ENCODE measurements at places on chromosomes 1 and 21. TPM values are rescaled to one million over a fixed set of nuclear protein-coding genes. Genes with fewer than 3 reads are reported as not detected.

C4BPA gene
- polyA plus RNA-seq, result 0.24 TPM

REN gene
- 197 TPM for polyA plus RNA-seq

MRPS15 gene
- polyA plus RNA-seq, result 69.8 TPM

CHIT1 gene
- polyA plus RNA-seq, result 0.15 TPM

GJA9 gene
- 0.20 TPM for polyA plus RNA-seq

WDR64 gene
- 0.44 TPM for polyA plus RNA-seq

GRCh38 chr1:102588536-102588935 is 519.8 kb downstream of the COL11A1 start:
- DNase-seq, result no peak

GRCh38 chr1:183024317-183025009 is 1.2 kb downstream of the LAMC1 start:
- DNase-seq, result no peak

DNA sequence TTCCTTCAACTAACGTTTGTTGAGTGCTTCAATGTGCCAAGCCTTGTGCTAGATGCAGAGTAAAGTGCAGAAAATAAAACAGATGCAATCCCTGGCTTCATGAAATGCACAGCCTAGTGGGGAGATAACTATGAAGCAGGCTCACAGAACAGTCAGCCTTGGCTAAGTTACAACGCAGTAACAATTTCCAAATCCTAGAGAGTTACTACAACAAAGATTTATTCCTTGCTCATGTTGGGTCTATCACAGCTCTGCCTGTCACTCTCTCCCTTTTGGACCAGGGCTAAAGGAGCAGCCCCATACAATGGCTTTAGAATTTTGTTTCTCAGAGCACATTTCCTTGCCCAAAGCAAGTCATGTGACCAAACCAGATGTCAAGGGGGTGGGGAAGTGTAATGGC is 359.8 kb downstream of the ZNF326 start:
- DNase-seq, result no peak

DNA sequence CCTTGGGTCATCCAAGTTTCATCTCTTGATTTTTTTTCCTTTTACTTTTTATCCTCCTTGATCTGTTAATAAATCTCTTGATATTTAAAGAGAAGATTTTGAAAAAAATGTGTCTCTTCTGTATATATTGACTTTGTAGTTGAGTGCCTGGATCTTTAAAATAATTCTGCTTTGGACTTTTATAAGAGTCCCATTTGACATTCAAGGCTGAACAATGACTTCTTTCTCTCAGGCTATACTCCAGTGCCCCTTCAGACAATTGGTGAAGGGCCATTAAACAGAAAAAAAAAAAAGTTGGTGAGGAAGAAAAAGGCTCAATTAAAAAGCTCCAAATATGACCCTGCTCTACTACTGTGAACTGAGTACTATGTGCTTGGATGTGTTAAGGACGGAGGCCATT is 40.9 kb upstream of the CITED4 start:
- DNase-seq, result no peak

DNA sequence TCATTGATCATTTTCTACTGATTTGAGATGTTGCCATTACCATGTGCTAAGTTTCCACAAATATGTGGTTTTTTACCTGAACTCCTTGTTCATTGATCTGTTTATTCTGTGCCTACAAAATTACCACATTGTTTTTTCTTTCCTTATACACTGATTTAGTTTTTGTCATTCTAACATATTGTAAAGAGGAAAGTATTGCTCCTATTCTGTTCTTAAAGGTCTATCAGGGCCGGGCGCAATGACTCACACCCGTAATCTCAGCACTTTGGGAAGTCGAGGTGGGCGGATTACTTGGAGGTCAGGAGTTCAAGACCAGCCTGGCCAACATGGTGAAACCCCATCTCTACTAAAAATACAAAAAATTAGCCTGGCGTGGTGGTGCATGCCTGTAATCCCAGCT is 75.1 kb downstream of the CAMTA1 start:
- DNase-seq, result no peak

- no peak for DNase-seq
These were observed 215.5 kb downstream of the KCNJ6 start for GRCh38 chr21:37700641-37701202.

DNA sequence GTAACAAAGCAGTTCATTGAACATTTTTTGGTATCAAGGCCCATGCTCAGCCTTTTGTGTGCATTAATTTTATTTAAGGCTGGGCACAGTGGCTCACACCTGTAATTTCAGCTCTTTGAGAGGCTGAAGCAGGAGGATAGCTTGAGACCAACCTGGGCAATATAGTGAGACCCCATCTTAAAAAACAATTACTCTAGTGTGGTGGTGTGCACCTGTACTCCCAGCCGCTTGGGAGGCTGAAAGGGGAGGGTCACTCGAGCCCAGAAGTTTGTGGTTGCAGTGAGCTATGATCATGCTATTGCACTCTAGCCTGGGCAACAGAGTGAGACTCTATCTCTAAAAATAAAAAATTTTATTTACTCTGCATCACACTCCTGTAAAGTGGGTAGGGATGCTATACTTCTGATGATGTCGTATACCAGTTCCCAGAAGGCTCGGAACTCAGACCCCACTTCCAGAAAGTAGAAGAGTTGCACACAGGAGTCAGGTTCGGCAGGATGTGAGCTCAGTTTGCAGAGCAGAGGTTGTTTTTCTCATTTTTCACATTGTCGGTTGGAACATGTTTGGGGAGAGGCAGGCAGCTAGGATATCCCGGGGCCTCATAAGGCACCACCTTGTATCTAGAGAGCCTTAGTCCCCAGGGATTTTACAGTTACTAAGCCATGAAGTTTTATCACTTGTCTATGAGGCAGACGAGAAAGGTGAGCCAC is 144.6 kb downstream of the GALNT2 start:
- DNase-seq, result no peak

DNA sequence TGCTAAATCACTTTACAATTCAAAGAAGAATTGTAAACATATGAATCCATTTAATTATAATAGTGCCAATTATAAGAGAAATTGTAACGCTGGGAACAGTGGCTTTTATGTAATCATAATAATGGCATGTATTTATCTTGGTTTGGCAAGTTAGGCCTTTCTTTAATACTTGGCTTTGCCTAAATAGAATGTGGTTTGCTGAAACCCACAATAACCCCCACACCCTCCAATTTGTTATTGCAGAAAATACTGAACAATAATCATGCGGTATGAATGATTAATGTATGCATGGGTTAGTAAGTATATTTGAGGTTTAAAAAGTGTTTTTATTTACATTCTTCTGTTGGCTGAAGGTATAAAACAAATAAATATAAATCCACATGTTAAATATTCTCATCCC is 138.2 kb downstream of the NFIA start:
- DNase-seq, result no peak

GRCh38 chr1:169487133-169487532 is 1.4 kb upstream of the SLC19A2 start:
- no peak for DNase-seq

GRCh38 chr1:93238425-93238824 is 57.9 kb downstream of the CCDC18 start:
- no peak for DNase-seq

GRCh38 chr1:14782741-14783591 is 184.5 kb downstream of the KAZN start:
- no peak for DNase-seq

GRCh38 chr1:229999004-229999670 is 67.9 kb upstream of the GALNT2 start:
- DNase-seq, result no peak

DNA sequence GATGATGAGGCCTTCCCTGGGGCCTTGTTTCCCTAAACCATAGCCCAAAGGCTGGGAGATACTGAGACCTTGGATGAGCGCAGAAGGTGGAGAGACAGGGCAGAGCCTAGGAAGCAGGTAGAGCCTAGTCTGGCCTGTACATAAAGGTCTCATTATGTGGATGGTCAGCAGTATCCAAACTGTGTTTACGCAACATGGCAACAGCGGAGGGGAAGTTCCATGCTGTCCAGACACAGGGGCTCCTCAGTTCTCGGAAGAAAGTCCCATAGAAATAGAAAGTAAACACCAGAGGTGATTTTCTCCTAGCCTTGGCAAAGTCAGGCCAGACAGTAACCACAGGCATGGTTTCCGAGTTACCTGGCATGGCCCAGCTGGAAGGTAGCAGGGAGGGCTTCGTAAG is 42.1 kb upstream of the MPZL1 start:
- no peak for DNase-seq

DNA sequence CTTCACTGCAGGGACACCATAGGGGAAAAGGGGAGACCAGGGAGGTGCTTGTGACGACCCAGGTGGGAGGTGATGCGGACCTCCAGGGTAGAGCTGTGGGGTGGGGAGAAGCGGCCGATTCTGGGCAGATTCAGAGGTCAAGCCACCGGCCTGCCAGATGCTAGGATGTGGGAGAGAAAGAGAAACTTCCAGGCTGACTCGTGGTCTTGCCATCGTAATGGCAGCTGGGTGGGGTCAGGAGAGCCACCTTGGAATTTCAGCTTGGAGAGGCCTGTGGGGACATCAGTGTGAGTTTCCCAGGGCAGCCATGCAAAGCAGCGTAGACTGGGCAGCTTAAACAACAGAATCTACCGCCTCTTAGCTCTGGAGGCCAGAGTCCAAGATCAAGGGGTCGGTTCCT is 258.0 kb upstream of the VAMP3 start:
- no peak for DNase-seq

DNA sequence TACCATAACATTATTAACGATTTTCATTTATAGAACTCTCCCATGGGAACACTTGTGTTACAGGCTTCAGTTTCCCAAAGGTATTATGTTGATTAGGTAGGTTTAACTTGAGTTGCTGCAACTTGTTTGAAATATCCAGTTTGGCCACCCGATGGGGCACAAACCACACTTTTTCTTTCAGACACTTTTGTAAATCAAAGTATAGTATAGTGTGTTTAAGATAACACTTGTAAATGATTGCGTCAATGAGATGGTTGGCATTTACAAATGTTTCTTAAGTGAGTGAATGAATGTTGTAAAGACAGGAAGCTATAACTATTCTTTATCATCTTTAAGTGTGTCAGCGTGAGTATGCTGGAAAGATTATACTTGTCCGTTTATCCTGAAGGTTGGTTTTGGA is 4.3 kb downstream of the XPR1 start:
- DNase-seq, result no peak

- no peak for DNase-seq
These were observed 48.1 kb upstream of the FNBP1L start for GRCh38 chr1:93399781-93400180.

DNA sequence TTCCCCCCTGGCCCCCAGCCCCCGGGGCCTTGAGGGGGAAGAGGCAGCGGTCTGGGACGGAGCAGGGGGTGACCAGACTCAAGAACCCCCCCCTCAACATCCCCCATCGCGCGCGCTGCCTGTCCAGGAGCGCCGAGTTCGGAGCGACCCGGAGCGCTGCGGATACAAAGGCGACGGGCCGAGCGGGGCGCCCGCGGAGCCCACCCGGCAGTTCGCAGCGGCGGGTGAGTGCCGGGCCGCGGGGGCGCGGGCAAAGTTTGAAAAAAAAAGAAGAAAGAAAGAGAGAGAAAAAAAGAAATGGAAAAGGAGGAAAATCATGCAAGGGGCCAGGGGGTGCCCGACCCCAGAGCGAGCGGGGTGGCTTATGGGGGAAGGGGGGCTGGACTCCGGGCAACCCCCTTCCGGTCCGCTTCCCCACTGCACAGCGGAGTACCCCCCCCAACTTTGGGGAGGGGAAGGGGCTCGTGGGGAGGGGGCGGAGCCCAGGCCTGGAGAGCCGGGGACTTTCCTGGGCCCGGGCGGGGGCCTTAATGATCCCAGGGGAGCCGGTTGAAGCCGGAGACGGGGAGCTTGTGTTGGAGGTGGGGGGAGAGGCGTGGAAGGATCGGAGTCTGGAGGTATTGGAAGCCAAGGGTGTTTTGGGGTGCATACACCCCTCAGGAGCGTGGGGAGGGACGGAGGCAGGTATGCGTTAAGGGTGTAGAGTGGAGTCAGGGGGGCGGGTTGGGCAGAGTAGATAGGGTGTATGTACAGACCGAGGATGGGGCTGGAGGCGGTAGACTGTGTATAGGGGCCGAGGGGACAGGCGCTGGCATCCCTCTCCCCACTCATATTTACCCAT is 502 bp downstream of the VANGL2 start:
- peak; percentile 53 for DNase-seq

DNA sequence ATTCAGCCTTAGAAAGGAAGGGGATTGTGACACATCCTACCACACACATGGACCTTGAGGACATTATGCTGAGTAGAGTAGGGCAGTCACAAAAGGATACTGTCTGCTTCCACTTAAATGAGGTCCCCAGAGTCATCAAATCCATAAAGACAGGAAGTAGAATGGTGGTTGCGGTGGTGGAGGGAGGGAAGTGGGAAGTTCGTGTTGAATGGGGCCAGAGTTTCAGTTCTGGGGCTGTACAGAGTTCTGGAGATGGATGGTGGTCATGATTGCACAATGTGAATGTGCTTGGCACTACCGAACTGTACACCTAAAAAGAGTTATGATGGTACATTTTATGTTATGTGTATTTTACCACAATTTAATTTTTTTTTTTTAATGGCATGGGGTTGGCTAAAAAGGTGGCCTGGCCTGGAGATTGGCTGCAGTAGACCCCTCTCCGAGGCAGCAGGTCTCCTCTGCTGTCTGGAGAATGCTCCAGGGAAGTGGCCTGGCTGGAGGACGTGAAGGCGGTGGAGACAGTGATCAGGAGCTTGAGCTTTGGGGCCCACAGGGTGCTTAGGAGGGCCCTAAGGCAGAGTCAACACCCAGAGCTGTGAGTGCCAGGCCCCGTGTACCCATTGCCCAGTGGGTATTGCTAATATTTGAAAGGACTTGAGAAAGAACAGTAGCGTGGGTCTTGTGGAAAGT is 30.4 kb downstream of the IFNGR2 start:
- no peak for DNase-seq

GRCh38 chr21:43916076-43916475 is 51.1 kb downstream of the AGPAT3 start:
- no peak for DNase-seq

DNA sequence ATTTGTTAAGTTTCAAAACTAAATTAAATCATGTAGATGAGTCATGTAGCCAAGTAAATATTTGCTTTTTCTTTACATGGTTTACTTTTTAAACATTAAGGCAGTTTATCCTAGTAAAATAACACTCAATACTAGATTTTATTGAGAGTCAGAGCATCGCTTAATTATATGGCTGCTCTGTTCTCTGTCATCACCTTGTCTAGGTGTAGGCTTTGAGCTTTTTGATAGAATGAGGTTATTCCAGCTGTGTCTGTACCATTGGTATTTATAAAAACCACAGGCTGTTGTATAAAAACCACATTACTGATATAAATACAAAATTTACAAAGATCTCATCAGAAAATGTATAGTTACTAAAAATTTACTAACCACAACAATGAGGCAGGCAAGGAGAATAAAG is 42.5 kb upstream of the GPR52 start:
- no peak for DNase-seq

- DNase-seq, result no peak
These were observed 184.3 kb downstream of the PATJ start for GRCh38 chr1:61926597-61926996.

DNA sequence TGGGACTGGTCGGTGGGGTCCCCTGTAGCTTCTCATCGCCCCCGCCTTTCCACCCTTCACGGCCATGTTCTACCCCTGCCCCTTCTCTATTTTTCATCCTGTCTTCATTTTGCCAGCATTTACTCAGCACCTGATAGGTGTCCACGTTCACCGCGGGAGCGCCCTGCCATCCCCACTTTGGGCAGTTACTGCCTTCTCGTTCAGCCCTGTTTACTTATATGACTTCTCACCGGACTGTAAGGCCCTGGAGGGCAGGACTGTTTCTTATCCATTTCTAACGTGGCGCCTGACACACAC is 380 bp downstream of the MFN2 start:
- DNase-seq, result peak; percentile 3

- no peak for DNase-seq
These were observed 152.9 kb upstream of the DAB1 start for GRCh38 chr1:57576756-57577155.

- DNase-seq, result no peak
These were observed 425.4 kb downstream of the ADGRL2 start for GRCh38 chr1:82226186-82226505.

- DNase-seq, result no peak
These were observed at the start of gene SLC45A1 for GRCh38 chr1:8317647-8318381. Gene SLC45A1, plus strand, starts transcription at chr1:8318114. Its CDS starts 6,216 bp downstream, at chr1:8324330.

Data from right renal cortex interstitium (tissue), 3 donors.